ENCODE measurements at places on chromosomes 7 and 10.

DNA sequence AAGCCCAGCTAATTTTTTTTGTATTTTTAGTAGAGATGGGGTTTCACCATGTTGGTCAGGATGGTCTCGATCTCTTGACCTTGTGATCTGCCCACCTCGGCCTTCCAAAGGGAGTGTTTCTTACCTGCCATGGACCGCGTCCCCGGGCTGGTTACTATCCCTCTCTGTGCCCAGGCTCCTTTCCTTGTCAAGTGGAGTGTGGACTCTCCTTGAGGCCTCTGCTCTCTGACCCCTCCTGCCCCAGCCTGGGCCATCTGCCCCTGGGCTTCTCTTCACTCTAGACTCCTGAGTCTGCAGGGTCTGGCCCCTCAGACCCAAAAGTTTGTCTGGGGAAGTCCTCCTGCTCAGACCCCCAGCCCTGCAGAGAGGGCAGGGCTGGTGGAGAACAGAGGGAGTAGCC is 20.7 kb downstream of the NEURL1 start:
- no peak for DNase-seq

DNA sequence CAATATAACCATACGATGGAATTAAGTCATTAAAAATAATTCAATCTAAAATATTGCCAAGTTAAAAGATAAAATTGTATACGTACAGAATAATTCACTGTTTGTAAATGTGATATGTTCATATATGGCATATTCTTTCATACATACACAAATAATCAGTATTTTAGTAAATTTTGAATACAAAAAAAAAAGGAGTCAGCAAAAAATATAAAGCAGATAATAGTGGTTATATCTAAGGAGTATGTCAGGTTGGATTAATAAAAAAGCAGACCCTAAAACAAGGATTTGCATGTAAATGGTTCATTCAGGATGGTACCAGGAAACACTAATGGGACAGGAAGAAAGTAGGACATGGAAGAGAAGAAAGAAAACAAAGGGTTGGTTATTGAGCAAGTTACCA is 59.5 kb downstream of the XPNPEP1 start:
- no peak for DNase-seq

DNA sequence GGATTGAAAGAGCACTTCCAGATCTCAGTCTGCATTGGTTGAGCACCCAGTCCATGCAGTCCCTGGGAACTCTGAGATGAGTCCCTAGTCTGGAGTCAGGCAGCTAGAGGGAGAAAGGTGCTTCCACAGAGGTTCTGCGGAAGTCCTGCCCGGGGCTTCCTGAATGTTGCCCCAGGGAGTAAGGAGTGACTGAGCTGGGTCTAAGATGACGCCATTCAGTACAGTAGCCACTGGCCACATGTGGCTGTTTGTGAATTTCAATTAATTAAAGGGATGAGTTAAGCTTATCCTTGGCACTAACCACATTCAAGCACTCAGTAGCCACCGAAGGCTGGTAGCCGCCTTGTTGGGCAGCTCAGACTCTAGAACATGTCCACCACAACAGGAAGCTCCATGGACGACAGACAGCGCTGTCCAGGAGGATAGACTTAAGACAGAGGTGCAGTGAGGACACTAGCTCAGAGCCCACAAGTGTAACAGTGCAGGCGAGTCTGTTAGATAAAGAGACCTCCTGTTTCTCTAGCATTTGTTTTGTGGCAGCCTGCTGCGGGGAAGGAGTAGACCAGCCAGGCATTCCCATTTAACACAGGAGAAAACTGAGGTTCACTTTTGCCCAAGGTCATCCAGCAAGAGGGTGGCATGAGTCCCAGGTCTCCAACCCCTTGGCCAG is 101.6 kb upstream of the PPIF start:
- DNase-seq: no peak

- no peak for DNase-seq
These were observed 14.4 kb upstream of the YWHAG start for GRCh38 chr7:76372984-76373833.

GRCh38 chr7:4134631-4135030 is 547.5 kb upstream of the FOXK1 start:
- no peak for DNase-seq

GRCh38 chr10:79051766-79052165 is 17.0 kb upstream of the ZMIZ1 start:
- no peak for DNase-seq

DNA sequence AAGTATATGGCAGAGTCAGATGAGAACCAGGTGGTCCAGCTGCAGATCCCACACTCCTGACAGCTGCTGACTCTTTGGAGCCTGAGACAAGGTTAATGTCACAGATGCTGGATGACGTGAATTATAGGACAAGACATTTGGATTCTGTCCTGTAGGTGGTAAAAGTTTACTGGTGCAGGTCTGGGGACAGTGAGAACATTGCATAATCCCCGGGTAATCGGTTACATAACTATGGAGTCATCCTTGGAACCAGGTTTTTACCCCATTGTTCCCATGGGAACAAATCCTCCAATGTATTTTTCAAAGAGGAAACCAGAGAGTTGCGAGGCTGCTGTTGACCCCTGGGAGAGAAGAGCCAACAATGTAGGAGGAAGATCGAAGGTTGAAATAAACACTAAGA is 27.5 kb upstream of the ZCCHC24 start:
- DNase-seq: no peak
